ENCODE measurements at places on chromosomes 12 and 14.

DNA sequence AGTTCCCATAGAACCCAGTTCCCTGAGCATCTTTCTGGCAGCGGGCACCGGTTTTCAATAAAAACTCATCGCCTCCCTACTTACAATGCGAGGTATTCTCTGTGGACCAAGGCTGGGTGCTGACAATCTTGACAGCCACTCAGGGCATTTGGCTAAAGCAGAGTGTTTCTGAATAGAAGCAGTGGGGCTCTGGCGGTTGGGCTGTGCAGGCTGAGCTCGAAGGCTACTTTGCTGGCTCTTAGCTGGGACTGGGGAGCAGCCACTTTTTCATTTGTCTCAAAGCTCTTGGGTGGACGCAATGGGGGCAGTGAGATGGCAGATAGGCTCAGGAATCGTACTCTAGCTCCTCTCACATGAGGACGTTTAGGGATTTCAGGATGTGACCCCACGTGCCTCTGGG, 151.8 kb downstream of the UNC79 start:
- DNase-seq = no peak

DNA sequence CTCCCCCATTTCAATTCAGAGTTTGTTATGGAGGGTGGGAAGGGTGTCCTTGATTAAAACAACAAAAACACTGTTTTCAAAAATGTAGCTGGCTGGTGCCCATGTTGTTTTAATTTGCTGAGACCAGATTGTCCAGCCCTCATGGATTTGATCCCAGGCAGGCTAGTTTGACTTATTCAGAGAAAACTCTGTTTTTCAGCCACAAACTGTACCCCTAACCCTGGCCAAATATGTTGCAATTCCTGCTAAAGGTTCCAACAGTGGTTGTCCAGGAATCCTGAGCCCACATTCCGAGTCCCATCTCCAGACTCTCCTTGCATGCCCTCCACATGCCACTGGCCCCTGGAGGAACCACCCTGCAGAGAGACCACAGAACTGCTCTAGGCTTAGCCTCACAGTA, 36.0 kb downstream of the MAP1LC3B2 start:
- DNase-seq = no peak

DNA sequence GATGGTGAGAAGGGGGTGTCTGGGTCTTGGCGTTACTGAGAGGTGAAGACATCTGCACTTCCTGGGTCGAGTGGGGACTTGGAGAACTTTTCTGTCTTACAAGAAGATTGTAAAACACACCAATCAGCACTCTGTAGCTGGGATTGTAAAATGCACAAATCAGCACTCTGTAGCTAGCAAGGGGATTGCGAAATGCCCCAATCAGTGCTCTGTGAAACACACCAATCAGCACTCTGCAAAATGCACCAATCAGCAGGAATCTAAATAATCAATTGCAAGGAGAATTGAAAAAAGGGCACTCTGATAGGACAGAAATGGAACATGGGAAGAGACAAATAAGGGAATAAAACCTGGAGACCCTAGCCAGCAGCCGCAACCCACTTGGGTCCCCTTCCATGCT, 376.1 kb upstream of the SFSWAP start:
- no peak for DNase-seq

DNA sequence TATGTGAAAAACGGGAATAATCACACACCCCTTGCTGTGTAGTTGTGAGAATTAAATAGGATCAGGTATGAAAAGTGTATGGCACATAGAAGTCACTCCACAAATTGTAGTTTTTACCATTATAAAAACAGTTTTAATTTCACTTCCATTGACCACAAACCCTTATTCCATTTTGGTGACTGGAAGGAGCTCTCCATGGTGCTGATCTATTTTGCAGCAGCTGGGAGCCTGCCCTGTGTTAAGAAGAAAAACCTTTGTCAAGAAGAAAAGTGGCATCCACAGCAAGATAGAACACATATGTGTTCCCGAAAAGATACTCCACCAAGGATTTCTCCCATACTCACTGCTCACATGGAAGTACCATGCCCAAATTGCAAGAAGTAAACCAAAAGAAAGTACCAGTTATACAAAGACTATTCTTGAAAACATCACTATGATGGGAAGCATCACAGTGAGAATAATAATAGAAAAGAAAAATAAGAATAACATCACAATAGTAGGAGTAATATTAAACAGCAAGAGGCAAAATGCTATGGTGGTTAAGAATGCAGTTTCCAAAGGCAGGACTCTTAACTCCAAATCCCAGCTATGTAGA, 58.7 kb downstream of the TUNAR start:
- no peak for DNase-seq

DNA sequence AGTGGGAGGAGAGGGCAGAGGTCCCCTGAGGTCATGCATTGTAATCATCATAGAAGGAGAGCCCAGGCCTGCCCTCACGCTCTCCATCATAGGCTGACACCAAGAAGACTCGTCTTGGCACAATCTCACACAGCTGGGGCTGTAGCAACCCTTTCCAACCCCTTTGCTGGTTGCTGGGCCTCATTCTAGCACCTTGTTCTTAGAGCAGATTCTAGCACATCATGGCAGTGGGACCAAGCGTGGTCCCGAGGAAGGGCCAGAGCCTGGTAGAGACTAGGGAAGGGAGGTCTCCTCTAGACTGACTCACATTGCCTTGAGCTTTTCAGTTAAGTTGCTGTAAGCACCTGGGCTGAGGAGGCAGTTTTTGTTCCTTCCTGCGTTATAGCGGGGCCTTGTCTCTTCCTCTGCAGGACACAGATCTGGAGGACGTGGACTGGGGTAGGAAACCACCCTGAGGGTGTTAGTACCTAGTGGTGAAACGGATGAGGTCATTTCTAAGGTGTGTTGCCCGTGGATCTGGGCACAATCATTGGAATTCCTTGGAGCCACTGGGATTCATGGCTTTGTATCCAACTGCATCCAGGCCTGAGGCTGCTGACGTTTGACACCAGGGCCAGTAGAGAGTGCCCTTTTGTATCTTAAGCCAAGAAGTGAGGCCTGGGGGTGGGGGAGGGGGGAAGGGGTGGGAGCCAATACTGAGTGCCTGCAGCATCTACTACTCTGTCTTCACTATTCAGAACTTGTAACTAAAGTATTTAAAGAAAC, 19.9 kb downstream of the RPS6KL1 start:
- DNase-seq = no peak

All from stimulated activated CD4-positive, alpha-beta T cell treated with anti-CD3 and anti-CD28 coated beads, Interleukin-15, amount 100 ng/mL, for 48 hours (primary cell).